ENCODE measurements at places on chromosomes 7 and 10.

DNA sequence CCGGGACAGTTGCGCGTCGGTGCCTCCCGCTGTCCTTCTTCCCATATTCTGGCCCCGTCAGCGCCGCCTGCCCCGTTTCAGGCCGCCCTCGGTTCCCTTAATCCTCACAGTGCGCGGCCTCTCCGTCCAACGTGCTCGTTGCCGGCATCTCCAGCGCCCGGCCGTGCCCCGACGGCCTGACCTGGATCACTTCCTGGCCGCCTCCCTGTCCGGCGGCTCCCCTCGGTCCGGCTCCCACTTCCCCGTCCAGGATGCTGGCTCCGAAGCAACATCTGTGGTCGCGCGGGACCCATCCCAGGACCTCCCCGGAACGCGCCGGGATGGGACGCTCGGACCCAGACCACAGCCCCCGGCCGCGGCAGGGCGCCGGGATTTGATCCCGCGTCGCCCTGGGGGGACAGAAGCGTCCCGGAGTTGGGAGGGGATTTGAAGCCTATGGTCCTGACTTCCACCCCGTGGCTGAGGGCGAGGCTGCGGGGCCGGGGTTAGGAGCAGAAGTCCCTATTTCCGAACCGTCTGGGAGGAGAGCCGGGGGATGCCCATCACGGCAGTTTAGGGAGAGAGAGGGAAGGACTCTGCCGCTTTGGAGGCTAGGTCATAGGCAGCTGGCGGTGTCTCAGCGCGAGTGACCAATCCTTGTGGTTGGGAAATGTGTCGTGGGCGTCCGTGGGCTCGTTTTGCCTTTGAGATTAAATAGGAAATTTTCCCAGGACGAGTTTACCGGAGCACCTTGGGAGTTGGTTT is 53.8 kb downstream of the KCTD7 start:
- DNase-seq, result no peak

GRCh38 chr10:69421611-69422308 is 5.0 kb upstream of the TACR2 start:
- no peak for DNase-seq

DNA sequence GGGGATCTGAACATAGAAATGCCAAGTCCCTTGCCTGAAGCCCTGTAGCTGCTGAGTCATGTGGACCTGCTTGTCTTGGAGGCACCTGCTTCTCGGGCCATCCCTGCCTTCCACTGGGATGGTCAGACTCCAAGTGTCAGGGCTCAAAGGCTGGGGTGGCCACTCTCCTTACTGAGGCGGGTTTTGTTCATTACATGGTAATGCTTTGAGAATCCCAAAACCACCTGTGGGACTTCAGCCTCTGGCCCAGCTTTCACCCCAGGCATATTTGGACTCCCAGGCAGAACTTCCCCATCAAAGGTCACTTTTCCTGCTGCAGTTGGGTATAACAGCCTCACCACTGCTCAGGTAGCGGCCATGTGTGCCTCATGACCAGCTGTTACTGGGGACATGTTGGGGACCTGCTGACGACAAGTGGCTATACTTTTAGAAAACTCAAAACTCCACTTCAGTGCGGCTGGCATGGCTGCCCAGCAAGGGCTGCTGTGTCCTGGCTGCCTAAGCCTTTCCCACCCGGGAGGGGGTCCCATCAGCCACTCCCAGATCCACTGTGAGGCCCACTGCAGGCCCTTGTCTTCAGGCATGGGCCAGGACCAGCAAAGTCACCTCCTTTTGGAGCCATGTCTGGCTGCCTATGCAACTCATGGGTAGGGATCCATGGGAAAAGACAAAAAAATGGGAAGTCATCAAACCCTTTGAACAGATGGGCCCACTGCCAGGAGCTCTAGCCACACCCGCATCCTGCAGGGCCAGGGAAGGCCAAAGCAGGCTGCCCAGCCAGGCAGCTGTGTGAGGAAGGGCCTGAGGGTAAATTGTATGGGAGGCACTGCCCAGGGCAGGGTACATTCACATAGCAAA is 96.7 kb downstream of the ARHGAP22 start:
- no peak for DNase-seq

DNA sequence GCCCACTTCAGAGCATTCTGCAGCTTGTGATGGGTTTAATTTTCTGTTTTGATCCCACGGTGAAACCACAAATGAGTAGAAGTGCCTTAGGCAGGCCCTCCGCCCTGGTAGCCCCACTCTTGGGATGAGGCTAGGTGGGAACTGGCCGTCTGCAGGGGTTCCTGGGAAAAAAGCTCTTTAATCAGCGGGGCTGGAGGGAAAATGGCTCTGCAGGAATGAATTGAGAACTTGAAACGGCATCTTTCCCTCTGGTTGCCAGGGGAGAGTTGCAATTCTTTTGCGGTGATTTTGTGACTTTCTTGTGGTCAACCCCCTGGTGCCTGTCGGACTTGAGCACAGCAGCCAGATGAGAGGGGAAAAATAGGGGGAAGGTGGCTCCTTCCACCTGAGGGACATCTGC is 32.7 kb downstream of the COL26A1 start:
- no peak for DNase-seq

DNA sequence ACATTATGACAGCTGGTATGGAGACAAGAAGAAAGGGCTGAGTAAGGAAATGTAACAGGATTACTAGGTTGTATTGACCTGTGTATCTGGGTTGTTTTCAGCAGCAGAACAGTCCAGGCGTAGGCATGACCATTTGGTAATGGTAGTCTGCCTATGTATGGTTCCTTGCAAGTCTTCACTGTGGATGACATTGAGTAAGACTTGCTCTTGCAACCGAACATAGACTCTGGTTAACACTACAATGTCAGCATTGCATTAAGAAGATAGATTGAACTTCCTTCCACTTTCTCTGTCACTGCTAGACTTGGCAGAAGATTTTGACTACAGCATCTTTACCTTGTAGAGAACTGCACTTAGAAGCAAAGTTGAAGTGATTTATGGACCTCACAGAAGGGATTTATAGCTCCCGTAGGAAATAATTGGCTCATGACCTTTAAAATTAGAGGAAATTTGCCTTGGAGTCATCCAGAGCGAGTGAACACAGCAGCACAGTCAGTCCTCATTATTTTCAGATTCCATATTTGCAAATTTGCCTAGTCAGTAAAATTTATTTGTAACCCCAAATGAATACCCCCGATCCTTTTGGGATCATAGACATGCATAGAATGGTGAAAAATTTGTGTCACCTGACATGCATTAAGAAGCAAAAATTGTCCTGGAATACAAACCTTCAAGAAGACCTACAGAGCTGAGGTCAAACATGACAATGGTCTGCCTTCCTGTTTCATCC is 79.6 kb upstream of the STRIP2 start:
- no peak for DNase-seq

DNA sequence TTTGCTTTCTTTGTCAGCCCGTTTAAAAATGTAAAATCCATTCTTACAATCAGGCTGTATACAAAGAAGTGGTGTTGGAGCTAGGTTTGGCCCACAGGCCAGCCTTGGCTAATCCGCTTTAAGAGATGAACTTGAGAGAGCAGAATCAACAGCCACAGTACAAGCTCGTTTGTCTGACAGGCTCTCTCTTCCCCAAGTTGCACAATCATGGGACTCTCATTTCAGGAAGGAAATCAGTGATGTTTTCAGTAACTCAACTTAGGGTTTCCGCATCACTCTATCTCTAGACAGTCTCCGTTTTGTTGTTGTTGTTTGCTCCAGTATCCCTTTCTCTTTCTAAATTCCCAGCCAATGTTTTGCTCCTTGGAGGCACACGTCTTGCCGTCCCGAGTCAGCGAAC is 582.0 kb upstream of the MKI67 start:
- DNase-seq, result no peak

- DNase-seq, result no peak
These were observed 432.6 kb downstream of the SDK1 start for GRCh38 chr7:3733541-3734140.

GRCh38 chr10:82206831-82207230 is 331.8 kb downstream of the NRG3 start:
- no peak for DNase-seq

- no peak for DNase-seq
These were observed 169.5 kb upstream of the SVIL start for GRCh38 chr10:29804025-29804852.

DNA sequence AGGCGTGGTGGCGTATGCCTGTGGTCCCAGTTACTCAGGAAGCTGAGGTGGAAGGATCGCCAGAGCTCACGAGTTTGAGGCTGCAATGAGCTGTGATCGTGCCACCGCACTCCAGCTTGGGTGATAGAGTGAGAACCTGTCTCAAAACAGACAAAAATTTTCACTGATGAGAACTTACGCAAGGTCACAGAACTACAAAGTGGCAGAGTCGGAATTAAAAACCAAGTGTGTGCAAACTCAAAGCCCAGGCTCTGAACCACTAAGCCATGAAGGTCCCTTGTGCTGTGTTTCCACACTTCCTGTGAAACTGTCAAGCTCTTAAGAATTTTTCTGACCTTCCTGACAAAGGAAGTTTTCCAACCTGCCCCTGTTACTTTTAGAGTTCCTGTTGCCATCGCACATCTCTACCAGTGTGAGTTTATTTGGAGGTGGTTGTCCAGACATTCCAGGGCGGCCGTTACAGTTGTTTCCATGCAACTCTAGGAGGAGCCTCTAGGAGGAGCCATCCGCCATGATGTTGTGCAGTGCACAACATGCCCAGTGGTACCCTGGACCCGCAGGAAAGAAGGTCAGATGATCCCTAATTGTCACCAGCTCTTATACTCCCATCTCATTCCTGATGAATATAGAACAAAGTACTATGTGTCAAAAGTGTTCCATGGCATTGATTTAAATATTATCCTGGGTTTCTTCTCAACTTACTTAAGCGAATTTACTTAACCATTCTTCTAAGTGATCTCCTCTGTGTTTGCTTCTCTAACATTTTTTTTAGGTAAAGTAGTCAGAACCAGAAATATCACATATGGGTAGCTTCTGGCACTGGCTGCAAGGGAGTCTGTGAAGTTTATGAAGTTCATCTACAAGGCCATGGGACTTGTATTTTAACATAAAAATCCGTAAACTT is 49.0 kb upstream of the LYZL1 start:
- no peak for DNase-seq

- DNase-seq, result no peak
These were observed 2.2 kb downstream of the EMX2 start for GRCh38 chr10:117544711-117545140.

DNA sequence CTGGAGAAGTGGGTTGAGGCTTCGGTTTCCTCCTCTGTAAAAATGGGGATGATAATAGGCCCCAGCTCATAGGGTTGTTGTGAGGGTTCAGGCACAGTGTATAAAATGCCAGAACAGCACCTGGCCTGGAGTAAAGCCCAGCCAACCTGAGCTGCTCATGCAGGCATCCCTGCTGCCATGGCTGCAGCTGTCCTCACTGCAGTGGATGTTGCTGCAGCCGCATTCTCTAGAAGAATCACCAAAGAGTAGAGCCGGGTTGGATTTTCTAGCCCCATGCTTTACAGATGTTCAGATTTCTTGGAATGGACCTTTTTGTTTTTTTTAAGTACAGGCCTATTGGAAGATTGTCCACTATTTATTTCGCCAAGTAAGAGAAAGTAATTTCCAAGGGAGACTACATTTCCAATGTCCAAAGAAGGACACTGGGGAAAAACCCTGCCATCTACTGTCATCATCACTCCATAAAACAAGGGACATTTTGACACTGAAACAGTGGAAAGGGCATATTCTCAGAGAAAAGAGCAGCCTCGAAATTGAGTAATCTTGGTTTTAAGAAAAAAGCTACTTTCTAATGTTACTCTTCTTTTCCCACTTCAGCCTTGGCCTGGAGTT is 147.5 kb upstream of the TCF7L2 start:
- DNase-seq, result no peak

GRCh38 chr7:101362334-101363195 is at the start of gene COL26A1:
Gene COL26A1, plus strand, starts transcription at chr7:101362875. Its CDS starts 158 bp downstream, at chr7:101363033.
- DNase-seq, result no peak

DNA sequence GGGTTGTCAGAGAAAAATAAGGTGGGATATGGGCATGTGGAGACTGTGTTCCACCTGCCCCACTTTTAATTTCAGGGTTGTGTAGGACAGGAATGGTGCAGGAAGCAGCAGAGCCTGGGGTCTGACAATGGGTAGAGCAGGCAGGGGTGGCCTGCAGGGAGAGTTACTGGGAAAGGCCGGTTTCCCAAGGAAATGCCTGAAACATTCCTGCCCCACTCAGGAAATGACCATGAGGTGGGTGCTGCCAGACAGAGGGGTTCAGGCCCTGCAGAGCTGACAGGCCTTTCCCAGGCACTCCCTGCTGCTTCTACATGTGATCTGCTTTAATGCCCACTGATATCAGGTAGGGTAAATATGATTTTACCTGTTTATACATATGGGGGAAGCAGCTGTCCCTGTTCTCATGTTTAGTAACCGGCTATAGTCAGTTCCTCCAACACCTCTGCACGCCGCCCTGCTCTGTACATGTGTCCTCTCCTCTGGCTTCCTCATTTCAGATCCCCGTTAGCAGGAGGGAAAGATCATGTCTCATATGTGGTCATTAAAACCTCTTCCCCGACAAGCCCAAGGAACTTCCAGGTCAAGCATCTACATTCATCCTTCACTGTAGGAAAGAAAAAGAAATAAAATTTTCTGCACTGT is 118.6 kb upstream of the PRSS58 start:
- DNase-seq, result no peak

DNA sequence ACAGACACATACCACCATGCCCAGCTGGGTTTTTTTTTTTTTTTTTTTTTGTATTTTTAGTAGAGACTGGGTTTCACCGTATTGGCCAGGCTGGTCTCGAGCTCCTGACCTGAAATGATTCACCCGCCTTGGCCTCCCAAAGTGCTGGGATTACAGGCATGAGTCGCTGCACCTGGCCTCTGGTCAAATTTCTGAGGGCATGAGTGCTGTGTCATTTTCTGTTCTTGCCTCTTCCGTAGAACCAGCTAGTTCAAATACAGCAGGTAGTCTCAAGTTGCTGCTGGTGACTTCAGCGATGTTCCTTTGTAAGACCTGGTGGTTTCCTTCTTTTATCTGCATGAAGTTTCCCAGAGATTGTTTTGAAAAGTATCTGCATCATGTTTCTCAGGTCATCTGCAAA is 134.8 kb upstream of the SHH start:
- no peak for DNase-seq

DNA sequence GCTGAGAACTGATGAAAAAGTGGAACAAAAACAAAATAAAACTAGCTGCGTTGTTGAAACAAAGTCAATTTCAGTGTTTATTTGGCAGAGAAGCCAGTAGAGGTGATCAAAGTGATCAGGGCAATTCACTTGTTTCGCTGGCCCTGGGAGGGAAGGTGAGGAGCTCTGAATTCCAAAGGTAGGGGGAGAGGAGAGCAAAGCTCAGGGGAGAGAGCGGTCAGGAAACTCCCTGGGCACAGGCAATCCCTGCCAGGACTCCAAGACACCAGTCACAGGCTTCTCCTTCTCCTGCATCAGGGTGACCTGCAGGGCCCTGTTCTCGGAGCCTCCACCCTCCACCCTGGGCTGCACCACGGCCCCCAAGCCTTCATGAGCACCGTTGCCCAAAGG is 6.8 kb upstream of the KIAA1217 start:
- no peak for DNase-seq

DNA sequence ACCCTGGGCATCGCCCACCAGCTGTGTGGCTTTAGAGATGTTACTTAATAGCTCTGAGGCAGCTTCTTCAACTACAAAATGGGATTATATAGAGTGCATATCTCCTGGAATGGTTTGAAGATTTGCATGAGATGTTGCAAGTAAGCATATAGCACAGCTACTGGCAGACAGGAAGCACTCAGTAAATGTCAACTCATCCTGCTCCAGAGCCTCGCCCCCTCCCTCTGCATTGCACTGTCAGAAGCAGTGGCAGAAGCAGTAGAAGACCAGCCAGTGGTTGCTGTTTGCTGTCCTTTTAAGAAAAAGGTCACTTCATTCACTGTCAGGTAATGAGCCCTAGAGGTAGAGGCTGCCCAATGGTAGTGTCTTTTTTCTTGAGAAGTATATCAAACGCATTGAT is 180.0 kb upstream of the GHITM start:
- DNase-seq, result no peak
